ENCODE measurements at places on chromosomes 2 and 18.
A peak's percentile ranks its signal among the peaks of the same experiment; 100 is the strongest.

- DNase-seq: peak; percentile 92
These were observed 50.3 kb downstream of the SH2D6 start for GRCh38 chr2:85468704-85469349.

DNA sequence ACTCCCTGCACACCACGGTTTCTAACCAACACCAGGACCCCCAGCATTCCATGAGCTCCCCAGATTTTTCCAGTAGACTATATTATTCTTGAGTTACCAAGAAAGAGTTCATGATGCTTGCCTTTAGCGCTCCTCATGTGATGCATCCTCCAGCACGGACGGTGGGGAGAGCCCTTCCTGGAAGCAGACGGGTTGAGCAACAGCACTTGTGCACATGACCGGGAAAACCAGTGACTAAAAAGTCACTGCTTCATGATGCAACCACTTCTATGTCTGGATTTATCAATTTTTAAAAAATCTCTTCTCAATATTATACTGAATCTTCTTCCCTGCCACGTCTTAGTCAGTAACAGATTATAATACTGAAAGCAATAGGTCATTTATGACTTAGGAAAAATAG, 20.4 kb upstream of the DOK6 start:
- no peak for DNase-seq

- peak; percentile 73 for DNase-seq
These were observed 51.7 kb downstream of the HPCAL1 start for GRCh38 chr2:10354399-10354798.

DNA sequence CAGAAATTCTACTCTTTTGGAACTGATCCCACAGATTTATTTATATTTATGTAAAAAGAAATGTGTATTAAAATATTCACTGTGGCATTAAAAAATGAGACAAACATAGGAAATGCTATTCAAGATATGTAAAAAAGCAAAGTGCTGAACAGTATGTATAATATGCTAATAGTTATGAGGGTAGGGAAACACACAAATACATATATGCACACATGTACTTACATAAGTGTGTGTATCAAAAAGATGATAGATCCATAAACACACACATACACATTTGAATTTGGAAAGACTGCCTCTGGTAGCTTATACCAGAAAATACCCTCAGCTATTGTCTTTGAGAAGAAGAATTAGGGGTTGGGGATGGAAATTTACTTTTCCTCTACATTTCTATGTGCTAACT, 103.2 kb downstream of the MREG start:
- DNase-seq: peak; percentile 25

DNA sequence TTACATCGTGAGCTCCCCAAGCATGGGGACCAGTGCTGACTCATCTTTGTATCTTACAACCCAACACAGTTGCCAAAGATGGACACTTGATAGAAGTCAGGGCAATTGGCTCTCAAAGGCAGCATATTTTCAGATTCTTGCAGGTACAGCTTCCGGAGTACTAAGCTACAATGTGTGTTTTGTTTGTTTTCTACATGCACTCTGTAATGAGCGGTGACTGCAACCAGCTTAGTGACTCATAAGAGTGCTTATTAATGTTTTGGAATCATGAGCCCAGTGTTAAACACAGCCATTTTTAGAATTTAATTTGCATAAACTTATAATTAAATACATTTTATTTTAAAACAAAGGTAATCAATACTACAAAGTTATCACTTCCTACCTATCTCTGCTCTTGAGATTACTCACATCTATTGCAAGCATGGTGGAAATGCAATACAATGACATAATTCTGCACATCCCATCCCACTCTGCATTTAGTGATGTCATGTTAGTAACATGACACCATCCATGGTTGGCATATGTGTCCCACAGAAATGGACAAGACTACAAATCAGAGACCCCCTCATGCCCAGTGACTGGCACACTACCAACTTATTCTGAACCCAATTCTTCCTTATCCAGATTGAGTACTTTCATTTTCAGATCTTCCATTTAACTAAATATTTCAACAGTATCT, 399.8 kb upstream of the ST6GAL2 start:
- no peak for DNase-seq

GRCh38 chr2:105766300-105766866, 21.7 kb downstream of the NCK2 start:
- DNase-seq: no peak

GRCh38 chr2:48812416-48812815, 56.9 kb upstream of the LHCGR start:
- no peak for DNase-seq

- DNase-seq: no peak
These were observed 7.9 kb downstream of the RDH14 start for GRCh38 chr2:18552351-18553077.

GRCh38 chr2:69535817-69536241, 98.6 kb upstream of the NFU1 start:
- no peak for DNase-seq

- no peak for DNase-seq
These were observed 39.0 kb downstream of the FBXO48 start for GRCh38 chr2:68428126-68428525.

GRCh38 chr2:26840937-26841610, 6.9 kb upstream of the DPYSL5 start:
- DNase-seq: no peak

DNA sequence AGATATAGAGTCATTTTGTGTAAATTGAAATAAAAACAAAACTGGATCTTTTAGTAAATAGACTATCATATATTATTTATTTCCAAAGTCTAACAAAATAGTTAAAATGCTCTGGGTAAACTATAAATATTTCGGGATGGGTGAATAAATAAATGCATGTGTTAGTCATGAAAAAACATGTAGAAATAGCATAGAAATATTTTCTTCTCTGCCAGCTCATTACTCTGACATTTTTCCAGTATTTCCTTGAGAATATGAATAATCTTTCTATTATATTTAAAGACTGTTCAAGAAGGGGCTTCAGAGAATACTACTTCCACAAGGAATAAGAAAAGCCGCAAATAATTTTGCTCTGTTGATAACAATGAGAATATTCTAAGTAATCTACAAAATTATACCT, 880.4 kb downstream of the TRIB2 start:
- no peak for DNase-seq

- peak; percentile 70 for DNase-seq
These were observed 584 bp upstream of the DNER start for GRCh38 chr2:229714736-229715541.

- no peak for DNase-seq
These were observed 133.6 kb upstream of the APCDD1 start for GRCh38 chr18:10320791-10321190.

GRCh38 chr18:9516437-9517064, 41.2 kb downstream of the RALBP1 start:
- no peak for DNase-seq

GRCh38 chr2:207704671-207705070, 6.8 kb upstream of the CCNYL1 start:
- no peak for DNase-seq

- DNase-seq: no peak
These were observed 76.2 kb upstream of the UPP2 start for GRCh38 chr2:158025255-158025996.

GRCh38 chr2:103605071-103605780, 843.4 kb downstream of the TMEM182 start:
- DNase-seq: no peak

GRCh38 chr2:47354013-47354847, 48.7 kb upstream of the MSH2 start:
- no peak for DNase-seq

DNA sequence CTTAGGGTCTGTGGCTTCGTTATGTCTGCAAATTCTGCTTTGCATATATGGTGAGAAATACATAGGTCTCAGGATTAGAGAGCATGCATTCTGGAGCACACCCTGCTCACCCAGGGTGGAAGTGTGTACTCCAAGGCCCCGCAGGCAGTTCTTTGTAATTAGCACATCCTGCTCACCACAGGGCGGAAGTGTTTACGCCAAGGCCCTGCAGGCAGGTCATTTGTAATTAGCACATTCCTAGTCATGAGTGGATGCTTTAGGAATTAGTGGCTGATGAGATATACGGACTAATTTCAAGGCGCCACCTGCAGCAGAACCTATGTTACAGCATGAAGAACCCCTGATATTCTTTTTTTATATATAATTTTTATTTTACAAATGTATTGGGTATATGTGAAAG, 4.2 kb downstream of the ALLC start:
- DNase-seq: peak; percentile 32

DNA sequence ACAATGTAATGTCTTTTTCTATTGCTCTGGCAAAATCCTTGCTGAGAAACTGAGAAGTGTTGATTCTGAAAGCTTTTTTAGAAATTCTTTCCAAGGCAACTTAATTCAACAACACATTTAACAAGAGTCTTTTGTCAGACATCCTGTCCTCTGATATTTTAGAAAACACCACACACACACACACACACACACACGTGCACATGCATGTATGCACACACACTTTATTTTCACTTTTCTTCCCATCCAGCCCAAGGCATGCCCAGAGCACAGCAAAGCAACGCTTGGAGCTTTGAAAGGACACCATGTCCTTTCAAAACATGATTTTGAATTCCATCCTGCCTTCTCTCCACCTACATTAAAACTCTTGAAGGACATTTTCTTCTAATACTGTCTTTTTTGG, 116.1 kb downstream of the ATL2 start:
- DNase-seq: no peak

- no peak for DNase-seq
These were observed 292.6 kb downstream of the FSIP2 start for GRCh38 chr2:186031229-186031628.

- DNase-seq: peak; percentile 84
These were observed 108.4 kb upstream of the BZW1 start for GRCh38 chr2:200703127-200703925.

DNA sequence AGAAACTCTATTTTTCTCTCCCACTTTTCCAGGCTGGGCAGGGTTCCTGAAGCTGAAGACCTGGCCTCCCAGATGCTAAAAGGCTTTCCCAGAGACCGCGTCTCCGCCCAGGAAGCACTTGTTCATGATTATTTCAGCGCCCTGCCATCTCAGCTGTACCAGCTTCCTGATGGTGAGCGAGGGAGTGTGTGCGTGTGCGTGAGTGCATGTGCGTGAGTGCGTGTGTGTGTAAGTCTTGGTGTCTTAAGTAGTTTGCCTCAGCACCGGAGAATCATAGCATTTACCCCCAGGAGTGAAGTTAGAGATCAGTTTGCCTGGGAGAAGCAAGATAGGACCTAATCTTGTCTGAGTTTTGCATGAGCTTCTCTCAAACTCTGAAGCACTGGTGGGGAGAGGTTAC, 73.7 kb downstream of the CDK15 start:
- DNase-seq: no peak

GRCh38 chr2:46557788-46558187, 78.4 kb downstream of the TMEM247 start:
- no peak for DNase-seq

DNA sequence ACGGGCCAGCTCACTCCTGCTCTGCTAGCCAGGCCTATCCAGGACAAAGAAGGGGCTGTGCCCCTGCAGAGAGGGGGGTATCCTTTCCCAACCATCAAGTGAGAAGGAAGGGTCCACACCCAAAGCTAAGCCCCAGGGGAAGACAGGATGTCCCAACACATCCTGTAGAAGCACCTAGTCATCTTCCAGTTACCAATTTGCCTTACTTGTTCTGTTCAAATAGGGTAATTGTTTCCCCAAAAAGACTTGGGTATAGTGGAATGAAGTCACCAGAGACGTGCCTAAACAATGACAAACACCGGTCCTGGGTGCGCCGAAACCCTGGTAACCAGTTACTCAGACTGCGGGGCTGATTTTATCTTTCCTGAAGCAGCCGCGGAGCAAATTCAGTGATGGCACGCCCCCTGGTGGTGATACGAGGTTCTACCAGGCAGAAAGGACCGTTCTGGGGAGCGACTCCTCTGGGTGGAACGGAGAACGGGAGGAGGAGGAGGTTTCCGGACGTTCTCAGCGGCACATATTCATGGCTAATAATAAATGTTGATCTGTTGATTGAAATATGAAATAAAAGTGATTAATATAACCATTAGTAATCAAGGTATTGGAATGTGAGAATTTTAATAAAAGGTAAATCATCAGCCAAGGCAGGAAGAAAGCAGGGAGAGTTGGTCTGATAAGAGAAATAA, 109.3 kb upstream of the STON1 start:
- peak; percentile 99 for DNase-seq

DNA sequence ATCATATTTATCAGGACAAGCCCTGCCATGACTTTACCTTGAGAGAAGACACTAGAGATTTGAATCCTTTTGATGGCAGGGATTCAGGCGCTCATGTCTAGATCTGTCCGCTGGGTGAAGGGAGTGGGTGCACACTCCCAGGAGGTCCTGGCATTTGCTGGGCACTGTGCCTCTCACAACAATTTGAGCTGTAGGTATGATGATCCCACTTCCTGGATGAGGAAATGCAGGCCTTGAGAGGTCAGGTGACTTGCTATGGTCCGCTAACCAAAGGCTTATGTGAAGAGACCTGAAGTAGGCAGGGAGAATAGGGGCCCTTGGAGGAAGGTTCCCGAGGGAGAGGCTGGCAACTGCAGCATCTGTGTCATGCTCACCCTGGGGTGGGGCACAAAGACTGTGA, 206.1 kb downstream of the HAUS1 start:
- no peak for DNase-seq

- DNase-seq: no peak
These were observed 434.4 kb upstream of the ETAA1 start for GRCh38 chr2:66962716-66963115.
